ENCODE measurements at places on chromosomes 13 and 19. TPM values are rescaled to one million over a fixed set of nuclear protein-coding genes. Genes with fewer than 3 reads are reported as not detected.

Gene HCST
- 0.22 TPM for total RNA-seq

Gene SPIB
- not detected for total RNA-seq

Gene CASP14
- not detected for total RNA-seq

Gene DHDH
- total RNA-seq = under 0.01 TPM

Gene LRFN3
- 1.3 TPM for total RNA-seq

Gene FLT1
- total RNA-seq = 42.7 TPM

All from lung microvascular endothelial cell (primary cell).